ENCODE measurements at places on chromosomes 12 and 14.

GRCh38 chr14:25488961-25489360, 439.0 kb upstream of the STXBP6 start:
- no peak for DNase-seq

- DNase-seq, result peak; percentile 50
Measured at GRCh38 chr12:102438047-102438826, 42.1 kb downstream of the IGF1 start.

- DNase-seq, result peak; percentile 90
Measured at GRCh38 chr14:59278111-59278510, 89.6 kb downstream of the DAAM1 start.

DNA sequence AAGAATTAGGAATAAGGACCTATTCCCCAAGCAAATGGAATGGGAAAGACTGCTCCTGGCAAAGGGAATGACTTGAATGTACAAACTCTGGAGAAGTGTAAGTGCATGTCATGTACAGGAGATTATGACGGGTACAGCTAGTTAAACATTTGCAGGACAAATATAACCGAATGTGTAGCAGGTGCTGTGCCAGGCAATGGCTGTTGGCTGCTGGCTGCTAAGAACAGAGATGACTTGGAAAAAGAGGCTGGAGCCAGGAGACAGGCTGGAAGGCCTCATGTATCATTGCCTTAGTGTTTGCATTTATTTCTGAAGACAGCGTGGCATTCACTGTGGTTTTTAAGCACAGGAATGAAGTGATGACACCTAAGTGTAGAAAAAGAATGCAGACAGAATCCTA, 136.8 kb downstream of the TTC8 start:
- DNase-seq, result no peak

- DNase-seq, result no peak
Measured at GRCh38 chr14:77761205-77761931, 412 bp upstream of the SNW1 start.

Data from astrocyte of the spinal cord (primary cell).